ENCODE measurements at places on chromosomes 2 and 18. TPM values are rescaled to one million over a fixed set of nuclear protein-coding genes. Genes with fewer than 3 reads are reported as not detected.
A peak's percentile ranks its signal among the peaks of the same experiment; 100 is the strongest.

DNA sequence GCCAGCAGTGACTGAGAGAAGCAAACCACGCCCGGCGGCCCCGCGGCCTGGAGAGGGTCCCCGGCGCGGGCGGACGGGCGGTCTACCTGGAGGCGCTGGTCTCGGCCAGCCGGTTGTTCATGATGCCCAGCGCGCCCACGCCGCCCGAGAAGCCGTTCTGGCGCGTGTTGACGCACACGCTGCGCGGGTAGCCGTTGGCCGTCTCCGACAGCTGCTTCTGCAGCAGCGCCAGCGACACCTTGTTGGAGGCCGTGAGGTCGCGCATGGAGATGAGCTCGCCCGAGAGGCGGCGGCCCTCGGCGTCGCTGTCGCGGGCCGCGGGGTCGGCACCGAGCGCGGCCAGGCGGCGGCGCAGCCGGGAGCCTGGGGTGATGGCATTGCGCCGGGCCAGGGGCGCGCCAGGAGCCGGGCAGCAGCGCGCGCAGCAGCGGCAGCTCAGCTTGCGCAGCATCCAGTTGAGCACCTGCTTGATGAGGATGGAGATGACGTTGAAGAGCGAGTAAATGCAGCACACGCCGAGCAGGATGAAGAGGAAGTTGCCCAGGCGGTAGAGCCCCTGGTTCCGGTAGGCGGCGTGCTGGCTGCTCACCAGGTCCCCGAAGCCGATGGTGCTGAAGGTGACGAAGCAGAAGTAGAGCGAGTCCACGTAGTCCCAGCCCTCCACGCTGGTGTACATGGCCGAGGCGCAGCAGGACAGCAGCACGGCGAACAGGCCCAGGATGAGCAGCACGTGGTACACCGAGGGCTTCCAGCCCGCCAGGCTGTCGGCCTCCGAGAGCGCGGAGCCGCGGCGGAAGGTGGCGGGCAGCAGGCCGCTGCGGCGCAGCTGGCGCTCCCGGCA, 118.1 kb downstream of the MSH2 start:
- DNase-seq = peak; percentile 74

- DNase-seq = no peak
These were observed 59.4 kb upstream of the TMEM17 start for GRCh38 chr2:62565309-62565908.

GRCh38 chr2:174219321-174219720, 29.0 kb downstream of the OLA1 start:
- DNase-seq = no peak

GRCh38 chr2:106734165-106734564, 151.8 kb downstream of the ST6GAL2 start:
- no peak for DNase-seq

OTOS gene
- total RNA-seq = not detected

GPC1 gene
- 218 TPM for total RNA-seq

Measured in fibroblast of lung (primary cell).